ENCODE measurements at places on chromosomes 6 and 20.
A peak's percentile ranks its signal among the peaks of the same experiment; 100 is the strongest.

DNA sequence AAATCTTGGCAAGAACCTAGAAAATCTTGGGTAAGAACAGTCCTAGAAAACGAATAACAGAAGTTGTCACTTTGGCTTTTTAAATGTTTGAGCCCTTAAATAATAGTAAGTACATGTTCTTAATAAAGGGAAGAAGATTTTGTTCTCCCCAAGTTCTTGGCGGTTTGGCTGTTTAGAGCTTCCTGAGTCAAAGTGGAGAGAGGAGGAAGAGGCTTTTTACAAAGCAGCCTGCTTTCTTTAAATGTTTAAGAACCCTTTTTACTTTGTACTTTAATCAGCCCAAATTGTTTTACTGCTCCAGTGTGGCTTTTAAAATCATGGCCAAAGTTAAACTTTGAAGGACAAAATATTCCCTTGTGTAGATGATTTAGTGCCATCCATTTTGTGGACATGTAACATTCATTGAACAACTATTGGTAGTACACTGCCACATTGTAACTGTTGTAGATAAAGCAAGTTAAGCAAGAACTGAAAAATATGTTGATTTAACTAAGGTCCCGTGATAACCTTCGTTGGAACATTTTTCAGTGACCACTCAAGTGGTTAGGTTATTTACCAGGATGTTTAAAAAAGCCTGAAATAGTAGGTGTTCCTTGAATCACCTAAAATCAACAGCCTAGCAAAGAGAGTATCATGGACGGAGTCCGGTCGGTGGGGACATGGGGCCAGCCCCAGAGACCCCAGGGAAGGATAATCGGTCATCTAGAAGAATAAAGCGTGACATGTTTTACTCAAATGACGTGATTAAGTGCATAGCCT is 2.4 kb downstream of the AMD1 start:
- no peak for DNase-seq

DNA sequence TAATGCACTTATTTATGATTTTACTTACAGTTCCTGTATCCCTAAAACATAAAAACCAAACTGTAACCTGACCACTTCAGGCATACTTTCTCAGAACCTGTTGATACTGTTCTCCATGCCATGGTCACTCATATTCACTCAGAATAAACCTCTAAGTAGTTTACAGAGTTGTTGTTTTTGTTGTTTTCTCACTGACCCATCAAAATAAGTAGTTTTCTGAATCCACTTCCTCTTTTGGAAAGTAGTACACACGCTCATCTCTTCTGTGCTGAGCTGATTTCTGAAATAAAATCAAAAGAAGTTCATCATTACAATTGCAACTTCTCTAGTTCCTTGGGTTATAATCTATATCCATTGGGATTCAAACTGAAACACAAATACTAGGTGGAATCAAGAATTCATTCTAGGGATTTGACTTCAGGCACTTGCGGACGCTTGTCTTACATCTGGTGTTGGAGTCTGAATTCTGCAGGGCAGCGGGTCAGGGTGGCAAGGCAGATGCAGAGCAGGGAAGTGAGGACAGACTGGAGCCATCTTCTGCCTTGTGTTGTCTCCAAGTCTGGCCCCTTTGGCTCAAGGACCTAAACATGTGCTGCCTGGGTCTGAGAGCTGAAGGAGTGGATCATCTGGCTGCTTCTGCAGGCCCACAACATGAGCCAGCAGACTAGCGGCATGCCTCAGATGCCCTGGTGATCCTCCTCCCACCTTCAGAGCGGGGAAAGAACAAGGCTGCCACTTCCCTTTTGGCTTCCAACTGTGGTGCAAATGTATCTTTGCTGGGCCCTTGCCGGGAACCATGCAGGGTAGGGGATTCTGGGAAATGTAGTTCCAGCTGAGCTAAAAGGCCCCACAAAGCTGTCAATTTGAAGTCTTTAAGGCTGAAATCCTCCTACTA is 167.9 kb upstream of the MYLIP start:
- no peak for DNase-seq

GRCh38 chr6:160134779-160135547 is 13.3 kb downstream of the SLC22A1 start:
- no peak for DNase-seq

GRCh38 chr6:4774715-4775493 is 1.3 kb upstream of the CDYL start:
- DNase-seq: peak; percentile 57

DNA sequence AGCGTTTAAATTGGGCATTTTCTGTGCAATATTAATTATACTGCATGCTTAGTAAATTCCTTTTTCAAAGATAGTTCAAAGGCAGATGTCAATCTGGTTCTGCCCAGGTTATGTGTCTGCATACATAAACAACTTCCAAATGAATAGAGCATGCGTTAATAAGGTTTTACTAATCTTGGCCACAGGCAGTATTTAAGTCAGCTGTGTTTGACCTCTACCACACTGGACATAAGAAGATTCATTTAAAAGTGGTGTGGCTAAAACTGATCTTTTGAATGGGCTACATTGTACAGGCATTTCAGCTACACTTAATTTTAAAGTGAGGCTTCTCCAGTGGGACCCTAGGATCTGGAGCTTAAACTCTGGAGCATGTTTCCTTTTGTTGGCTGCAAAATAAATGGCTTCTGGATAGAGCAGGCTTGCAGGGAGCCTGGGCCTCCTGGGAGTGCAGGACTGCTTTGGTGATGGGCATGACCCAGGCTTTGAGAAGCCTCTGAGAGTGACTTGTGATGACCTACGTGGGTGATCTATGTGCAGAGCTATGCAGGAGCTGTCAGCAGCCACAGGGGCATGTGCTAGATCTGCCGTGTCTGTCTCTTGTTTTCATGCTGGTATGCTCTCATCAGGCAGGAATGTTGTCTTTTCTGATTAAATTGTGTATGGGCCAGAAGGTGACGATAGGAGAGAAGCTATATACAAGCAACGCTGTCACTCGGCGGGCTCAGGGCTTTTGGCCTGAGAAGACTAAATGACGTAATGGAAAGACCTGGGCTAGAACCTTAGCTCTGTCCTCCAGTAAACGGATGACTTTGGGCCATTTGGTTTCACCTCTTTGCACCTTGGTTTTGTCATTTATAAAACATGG is 331.2 kb downstream of the QKI start:
- DNase-seq: no peak

DNA sequence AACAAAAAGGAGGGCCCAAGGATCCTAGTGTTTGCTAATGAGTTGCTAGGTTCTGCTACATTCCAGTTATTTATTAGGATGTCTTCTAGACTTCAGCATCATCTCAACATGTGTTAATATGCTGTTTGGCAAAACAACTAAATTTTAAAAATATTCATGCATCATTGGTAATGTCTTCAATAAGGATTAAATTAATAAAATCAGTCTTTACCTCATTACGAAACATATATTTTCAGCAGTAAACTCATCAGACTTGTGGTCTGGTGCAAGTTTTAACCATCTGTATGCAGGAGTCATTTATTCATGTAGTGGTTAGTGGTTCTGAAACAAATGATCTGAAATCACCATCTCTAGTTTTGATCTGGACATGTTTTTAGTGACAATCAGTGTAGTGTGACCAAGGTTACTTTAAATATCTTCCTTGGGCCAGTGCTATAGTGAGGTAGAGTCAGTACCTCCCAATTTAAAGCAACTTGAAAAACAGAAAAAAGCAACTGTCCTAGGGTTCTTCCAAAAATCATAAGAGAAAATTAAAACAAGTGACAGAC is 85.0 kb upstream of the KCNK16 start:
- DNase-seq: no peak

- no peak for DNase-seq
Measured at GRCh38 chr20:17827079-17827478, 127.3 kb downstream of the BANF2 start.

GRCh38 chr20:22180244-22180643 is 404.1 kb downstream of the FOXA2 start:
- DNase-seq: no peak

DNA sequence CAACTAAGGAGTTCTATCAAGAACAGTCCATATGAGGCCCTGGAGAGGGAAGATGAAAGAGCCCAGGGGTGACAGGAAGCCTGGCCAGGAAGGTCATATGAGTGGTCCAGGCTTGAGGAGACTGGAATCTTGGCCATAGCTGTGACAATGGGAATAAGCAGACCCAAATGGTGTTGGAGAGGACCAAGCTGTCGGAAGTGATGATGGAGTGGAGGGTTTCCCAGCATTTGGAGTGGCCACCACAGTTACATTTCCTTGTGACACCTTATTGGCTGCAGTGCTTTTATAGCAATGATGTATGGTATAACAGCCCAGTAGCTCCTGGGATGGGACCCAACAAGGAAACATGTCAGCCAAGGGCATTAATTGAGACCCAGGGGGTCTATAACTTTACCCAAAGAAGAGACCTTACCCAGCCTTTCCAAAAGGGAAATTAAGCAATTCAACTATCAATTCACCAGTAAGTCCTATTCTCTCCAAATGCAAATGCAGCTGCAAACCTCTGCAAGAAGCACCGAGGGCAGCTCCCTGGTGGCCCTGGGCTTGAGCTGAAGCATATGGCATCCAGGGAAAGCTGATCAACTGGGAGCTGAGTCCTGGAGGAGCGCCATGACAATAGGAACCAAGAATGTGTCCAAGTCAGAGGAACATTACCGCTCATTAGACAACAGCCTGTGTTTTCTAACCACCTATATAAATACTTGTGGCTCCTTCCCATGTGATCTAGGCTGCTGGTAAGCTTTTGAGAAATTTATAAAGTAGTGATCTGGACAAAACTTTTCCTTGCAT is 219.4 kb downstream of the SOD2 start:
- DNase-seq: no peak

DNA sequence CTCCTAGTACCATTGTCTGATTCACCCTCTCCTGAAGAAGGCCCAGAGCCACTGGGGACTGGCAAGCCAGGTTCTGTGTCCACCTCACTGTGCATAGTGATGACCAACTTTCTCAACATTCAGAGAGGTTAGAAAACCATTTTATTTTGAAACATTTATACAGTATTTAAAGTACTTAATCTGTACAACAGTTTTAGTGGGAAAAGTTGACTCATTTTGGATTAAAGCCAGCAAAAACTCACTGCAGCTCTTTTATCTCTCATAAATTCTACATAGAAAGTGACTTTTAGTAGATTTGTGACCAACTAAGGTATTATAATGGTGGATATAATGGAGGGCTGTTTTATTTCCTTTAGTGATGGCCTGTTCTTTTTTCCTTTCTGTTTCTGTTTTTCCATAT is 9.7 kb downstream of the TULP4 start:
- no peak for DNase-seq

- DNase-seq: no peak
Measured at GRCh38 chr20:17108896-17109295, 117.9 kb upstream of the PCSK2 start.

DNA sequence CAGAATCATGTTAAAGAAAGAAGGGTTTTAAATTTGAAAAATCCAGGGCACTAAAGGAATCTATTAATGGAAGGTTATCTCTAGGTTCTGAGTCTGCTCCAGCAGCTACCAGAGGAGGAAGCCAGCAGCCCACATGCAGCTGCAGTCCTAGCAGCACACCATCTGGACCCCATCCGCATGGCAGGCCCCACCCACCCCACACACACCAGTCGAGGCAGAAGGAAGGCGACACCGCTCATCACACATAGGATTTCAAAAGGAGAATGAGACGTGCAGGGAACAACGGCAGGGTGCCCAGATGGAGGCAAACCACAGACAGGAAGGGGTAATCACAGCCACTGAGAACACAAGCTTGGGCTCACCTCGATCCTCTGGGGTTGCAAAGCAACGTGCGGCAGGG is 78.9 kb downstream of the GINS1 start:
- no peak for DNase-seq

- no peak for DNase-seq
Measured at GRCh38 chr6:2988094-2988425, 11.6 kb upstream of the NQO2 start.
